NCI-H1048 (cell line): ENCODE measurements at places on chromosomes 1 and 21.

DNA sequence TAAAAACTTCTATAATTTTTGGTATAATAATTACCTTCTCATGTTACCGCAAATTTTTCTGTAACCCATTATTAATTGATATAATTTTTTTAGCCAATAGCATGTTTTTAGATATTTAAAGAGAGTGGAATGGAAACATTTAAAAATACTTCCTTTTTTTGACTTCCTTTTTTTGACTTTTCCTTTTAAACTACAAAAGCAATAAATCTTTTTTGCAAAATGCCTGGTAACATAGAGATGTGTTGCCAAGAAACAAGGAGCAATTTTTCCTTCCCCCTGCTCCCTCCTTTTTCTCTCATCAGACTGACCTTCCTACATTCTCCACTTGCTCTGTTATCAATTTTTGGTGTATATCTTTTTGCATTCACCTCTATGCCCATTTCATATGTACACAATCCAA is 666.2 kb downstream of the ADGRL2 start:
- no peak for DNase-seq

- DNase-seq = no peak
Measured at GRCh38 chr21:35128536-35128935, 79.4 kb upstream of the RUNX1 start.

- DNase-seq = no peak
Measured at GRCh38 chr1:36464605-36465393, 615 bp upstream of the MRPS15 start.

DNA sequence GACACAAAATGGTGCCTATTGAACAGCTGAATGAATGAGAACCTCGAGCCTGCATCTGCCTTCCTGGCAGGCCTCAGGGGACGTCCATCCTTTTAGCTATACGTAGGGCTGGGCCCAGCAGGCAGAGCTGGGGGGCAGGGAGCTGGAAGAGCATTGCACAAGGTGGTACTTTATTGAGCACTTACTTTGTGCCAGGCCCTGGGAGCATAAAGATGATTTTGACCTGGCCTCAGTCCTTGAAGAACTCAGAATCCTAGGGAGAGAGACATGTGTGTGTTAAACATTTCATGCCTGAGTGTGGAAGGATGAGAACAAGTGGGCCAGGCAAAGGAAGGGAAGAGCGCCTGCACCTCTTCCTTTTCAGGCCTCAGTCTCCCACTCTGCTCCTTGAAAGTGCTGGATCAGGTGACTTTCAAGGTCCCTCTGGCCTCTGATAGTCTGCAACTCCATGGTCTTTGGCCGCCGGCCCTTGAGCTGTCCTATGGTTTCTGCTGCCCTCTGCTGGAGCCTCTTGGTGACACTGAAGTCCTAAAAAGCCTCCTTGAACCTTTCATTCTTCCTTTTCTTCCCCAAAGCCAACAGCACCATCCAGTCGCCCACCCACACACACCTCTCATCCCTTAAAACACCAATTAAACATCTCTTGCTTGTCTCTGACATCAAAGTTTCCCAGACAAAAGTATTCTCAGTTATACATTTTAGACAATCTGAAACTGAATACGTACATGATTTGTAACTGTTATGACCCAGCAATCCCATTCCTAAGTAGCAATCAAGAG is 3.5 kb upstream of the PEAR1 start:
- DNase-seq = no peak

DNA sequence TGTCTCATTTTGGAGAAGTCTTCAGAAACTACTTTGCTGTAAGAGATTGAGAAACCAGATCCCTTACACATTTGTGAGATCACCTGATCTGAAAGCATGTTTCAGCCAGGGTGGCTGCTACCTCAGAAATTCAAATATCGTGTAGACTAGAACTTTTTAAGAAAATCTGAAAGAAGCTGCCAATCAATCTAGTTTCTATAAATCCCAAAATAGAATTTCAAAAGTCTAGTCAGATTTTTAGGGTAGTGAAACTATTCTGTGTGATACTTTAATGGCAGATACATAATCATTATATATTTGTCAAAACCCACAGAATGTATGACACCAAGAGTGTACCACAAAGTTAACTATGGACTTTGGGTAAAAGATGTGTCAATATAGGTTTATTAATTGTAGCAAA is 79.9 kb upstream of the PLPPR5 start:
- no peak for DNase-seq

GRCh38 chr1:65832296-65832695 is 39.6 kb downstream of the PDE4B start:
- no peak for DNase-seq

DNA sequence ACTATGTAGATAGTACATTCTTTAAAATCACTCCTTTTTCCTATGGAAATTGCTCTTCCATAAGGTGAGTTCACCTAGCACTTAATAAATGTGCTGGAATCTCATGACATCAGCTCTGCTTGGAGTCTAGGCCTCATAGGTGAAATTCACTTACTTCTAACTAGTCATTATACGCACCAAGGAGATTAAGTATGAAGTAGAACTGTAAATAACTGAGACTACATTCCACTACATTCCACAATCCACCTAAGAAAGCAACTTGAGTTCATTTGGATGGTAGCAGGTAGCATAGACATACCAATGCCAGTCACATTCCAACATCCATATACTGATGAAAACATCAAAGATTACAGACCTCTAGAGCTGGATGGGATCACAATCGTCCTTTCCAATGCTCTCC is 64.3 kb downstream of the NIBAN1 start:
- no peak for DNase-seq

- no peak for DNase-seq
Measured at GRCh38 chr1:96643519-96643918, 78.1 kb upstream of the PTBP2 start.

DNA sequence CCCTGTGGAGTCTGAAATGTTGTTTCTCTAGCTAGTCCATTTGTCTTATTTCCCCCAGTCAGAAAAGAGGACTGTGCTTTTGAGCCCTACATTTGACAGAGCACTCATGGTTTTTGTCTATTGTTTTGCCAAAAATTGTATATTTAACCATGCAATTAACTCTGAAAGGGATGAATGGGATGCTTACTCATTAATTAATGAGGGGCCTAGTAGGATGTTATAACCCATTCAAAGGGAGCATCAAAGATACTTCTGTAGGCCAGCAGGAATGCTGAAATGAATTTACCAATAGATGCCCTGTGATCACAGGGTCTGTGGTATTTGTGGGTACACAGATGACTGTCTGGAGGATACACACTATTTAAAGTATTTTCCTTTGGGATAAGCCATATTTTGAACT is 147.7 kb downstream of the FCRL5 start:
- DNase-seq = no peak

GRCh38 chr1:23480187-23481025 is 3.6 kb downstream of the ASAP3 start:
- no peak for DNase-seq

- no peak for DNase-seq
Measured at GRCh38 chr1:88661188-88661587, 22.9 kb upstream of the PKN2 start.
